ENCODE measurements at places on chromosomes 11 and 22.

GRCh38 chr11:134082990-134083389 is 14.1 kb downstream of the JAM3 start:
- no peak for DNase-seq

- DNase-seq: no peak
These were observed 35.4 kb upstream of the IGSF9B start for GRCh38 chr11:133992121-133992520.

DNA sequence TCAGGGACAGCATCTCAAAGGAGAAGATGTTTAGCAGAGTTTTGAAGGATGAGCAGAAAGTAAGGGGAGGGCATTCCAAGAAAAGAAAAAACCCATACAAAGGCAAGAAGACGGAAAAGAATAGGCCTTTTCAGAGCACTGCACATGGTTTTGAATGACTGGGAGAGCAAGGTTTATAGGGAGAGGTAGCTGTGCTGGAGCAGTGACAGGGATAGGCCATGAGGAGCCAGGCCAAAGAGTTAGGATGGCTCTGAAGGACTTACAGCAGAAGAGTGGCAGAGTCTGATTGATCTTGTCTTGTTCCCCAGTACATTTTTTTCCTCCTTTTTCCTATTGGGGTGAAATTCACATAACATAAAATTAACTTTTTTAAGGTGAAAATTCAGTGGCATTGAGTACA is 55.8 kb upstream of the PAK1 start:
- no peak for DNase-seq

GRCh38 chr22:46774253-46774979 is 12.0 kb downstream of the TBC1D22A start:
- no peak for DNase-seq

- no peak for DNase-seq
These were observed 695.9 kb downstream of the TBC1D22A start for GRCh38 chr22:47458348-47458747.

DNA sequence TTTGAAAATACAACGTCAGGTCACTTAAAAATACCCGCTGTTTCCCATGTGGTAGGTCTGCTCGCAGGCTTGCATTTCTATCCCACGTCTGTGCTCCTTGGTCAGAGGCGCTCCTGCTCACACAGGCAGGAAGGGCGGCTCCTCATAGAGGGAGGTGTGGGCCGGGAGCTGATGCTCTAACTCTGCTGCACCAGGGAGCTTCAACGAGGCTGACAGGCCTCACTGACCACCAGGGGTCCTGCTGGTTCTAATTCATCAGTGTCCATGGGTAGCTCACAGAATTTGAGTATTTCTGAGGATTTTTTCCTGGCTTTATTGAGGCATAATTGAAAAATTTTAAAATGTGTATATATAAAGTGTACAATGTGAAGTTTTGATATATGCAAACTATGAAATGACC is 68.5 kb downstream of the PIWIL3 start:
- DNase-seq: no peak

DNA sequence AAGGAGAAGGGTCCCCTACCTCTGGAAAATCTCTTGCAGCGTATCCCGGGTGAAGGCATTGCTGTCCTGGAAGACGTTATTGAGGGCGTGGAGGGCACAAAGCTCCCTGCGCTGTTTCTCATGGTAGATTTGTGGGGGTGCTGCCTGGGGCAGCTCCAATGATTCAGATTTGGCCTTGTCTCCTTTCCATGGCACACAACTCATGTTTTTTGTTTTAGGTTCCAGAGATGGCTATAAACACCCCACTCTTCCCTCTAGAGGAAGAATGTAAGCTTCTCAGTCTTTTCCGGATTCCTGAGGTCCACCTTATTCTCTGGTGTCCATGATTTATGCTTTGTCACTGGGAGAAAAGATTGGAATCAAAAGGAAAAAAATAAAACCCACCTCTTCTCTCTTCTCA is 959 bp downstream of the JOSD1 start:
- DNase-seq: no peak

- no peak for DNase-seq
These were observed 203.6 kb upstream of the CHORDC1 start for GRCh38 chr11:90426442-90426841.

- DNase-seq: no peak
These were observed 29.1 kb upstream of the KRTAP5-6 start for GRCh38 chr11:1667906-1668305.

DNA sequence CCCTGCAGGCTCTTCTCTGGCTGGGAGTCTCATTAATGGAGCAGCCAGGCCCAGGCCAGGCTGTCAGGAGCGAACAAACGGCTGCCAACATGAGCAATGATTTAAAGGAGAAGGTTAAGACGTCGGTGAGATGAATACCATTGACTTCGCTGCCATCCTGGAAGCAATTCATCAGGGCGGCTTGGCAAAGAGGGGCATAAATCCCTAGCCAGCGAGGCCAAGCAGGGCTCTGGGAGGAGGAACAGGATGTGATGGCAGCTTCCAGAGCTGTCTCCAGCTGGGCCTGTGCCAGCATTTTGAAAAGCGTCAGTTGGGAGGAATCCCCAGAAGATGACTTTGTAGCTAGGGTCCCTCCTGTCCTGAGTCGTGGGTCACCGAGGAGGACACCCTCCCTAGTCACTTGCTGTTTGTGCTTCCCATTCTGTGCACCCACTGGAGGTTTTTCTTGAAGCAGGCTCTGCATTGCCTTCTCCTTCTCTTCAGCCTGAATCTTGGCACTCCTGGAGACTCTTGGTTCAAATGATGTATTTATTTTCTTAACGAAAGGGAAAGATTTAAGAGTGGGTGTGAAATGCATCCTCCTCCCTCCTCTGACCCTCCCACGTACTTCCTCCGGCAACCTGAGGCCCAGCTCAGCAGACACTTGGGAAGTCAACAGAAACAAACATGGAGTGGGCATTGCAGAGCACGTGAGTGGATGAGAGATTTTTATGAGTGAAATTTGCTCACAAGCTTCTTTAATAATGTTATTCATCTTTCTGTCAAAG is 476.3 kb upstream of the CADM1 start:
- DNase-seq: peak; percentile 60

- no peak for DNase-seq
These were observed 32.9 kb downstream of the FAT3 start for GRCh38 chr11:92257536-92257935.

- DNase-seq: no peak
These were observed 53.2 kb downstream of the TSPAN18 start for GRCh38 chr11:44779736-44780520.

GRCh38 chr11:86047275-86047991 is 21.5 kb downstream of the PICALM start:
- DNase-seq: no peak

- DNase-seq: no peak
These were observed 75.9 kb upstream of the NUP50 start for GRCh38 chr22:45087802-45088201.

GRCh38 chr22:32801537-32802236 is at the start of gene TIMP3:
Gene TIMP3, plus strand, starts transcription at chr22:32801705. Its CDS starts 297 bp downstream, at chr22:32802002.
- peak; percentile 48 for DNase-seq

GRCh38 chr22:22812031-22812905 is 75.3 kb upstream of the IGLL5 start:
- no peak for DNase-seq

DNA sequence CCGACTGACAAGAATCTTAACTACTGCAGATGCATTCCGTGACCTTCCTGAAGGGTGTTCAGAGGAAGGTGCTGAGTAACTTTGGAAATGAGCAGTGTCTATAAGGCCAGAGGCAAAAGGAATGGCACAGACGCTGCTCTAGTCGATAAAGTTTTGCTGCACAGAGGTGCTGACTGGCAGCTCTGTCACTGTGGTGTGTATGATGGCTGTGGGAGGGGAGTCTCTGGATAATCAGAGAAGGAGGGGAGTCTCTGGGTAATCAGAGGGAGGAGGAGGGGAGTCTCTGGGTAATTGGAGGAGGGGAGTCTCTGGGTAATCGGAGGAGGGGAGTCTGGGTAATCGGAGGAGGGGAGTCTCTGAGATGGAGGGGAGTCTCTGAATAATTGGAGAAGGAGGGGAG is 18.4 kb downstream of the PTDSS2 start:
- no peak for DNase-seq

DNA sequence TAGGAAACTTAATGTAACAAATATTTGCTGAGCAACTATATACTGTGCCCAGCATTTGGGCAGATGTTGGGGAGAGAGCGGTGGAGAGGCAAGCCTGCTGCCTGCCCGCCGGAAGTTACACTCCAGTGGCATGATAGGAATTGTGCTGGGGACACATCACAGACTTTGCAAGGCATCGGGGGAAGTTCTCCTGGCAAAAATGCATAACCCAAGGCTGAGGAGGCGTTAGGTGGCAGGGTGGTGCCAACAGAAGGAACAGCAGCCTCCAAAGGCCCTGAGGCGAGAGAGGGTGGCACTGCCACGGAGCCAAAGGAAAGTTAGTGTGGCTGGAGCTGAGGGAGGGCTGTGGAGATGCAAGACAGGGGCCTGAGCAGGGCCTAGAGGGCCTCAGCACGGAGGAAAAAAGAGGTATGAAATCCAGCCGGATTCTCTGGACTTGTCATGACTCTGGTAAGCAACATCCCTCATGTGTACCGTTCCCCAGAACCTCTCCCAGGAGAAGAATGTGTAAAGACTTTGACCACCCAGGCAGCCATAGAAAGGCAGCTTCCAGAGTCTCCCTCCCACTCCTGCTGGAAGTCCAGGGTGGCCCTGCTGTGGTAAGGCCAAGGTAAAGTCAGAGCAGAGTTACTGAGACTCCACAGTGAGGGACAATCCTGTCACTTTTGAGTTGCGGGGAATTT is 76.1 kb upstream of the RAB1B start:
- no peak for DNase-seq

- no peak for DNase-seq
These were observed 5.2 kb downstream of the ACP2 start for GRCh38 chr11:47243454-47243853.

DNA sequence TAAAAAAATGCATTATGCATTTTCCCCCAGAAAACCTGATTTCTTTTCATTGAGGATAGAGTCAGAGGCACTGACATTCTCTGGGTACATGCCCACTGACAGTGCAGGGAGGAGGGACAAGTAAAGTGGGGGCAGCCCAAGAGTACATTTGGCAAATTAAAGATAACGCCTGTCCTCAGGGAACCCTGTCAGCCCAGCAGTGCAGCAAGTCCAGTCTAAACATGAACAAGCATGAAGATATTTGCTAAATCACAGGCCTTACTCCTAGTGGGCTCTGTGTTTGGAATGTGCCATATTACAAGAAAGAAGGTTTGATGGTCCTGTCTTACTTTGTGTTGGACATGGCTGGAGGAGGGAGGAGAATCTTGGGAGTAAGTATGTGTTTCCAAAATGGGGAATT is 37.9 kb downstream of the AMOTL1 start:
- DNase-seq: no peak

DNA sequence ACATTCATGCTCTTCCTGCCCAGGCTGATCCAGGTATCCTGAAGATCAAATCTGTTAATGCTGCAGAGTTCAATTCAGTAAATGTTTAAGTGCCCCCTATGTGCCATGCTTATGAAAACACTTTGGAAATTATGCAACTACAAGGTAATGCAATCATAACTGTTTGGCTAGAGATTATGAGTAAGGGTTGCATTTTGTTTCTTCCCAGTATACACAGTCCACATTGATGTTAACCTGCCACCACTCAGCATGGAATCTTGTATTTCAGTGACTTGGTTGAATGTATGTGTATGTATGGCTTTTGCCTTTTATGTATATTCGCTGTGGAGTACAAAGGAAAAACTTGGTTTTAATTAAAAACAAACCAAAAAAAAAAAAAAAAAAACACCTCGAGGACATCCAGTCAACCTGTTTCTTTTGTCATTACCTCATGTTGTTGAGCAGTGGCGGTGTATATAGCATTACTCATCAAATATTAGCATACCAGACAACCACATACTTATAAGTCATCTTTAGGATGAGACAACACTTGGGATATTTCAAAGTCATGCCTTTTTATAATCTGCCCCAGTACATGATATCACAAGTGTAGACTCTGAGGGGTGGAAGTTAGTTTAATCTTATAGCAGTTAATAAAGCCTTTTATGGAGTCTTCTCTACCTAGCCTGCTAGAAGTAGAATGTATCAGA is 86.1 kb upstream of the HORMAD2 start:
- DNase-seq: no peak

- no peak for DNase-seq
These were observed 615.6 kb downstream of the TBC1D22A start for GRCh38 chr22:47377926-47378560.

DNA sequence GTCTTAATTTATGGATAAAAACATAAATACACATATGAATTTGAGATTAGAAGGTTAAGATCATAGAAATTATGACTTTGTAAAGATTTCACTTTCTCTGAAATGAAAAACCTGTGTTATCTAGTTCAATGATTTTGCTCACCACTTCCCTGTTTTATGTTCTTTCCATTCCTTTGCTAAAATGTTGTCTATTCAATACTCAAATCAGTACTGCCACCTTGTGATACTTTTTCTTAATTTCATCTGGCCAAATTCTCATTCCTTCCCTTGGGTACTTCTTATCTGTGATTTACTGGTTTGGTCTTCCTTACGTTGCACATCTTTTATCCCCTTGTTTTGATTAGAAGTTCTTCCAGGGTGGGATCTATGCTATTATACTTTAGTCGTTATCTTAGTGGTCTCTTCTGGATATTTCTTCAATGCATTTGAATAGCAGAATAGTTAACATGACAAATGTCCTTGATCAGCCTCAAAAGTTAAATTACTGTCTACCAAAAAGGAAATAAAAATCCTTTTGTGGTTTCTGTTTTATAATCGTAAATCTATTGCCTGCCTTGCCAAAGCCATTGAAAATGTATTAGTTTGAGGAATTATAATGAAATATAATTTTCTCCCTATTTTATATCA is 197.0 kb downstream of the PGR start:
- DNase-seq: peak; percentile 2

- no peak for DNase-seq
These were observed 112.8 kb downstream of the ABTB2 start for GRCh38 chr11:34245041-34245440.

DNA sequence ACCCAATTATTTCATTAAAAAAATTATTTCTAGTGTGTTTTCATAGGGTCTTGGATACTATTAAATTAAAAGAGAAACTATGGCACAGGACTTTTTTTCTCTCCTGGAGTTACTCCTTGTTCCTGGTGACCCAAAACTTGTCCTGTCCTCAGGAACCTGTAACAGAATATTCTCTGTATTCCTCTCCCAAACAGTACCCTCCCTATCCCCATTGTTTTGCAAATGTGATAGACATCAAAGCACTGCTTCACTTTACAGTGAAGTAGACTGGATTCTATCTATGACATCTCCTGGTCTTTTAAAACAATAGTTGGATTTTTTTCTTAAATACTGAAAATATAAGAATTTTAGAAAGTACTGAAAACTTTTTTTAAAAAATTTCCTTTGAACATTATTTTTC is 37.2 kb downstream of the FAR1 start:
- DNase-seq: no peak

DNA sequence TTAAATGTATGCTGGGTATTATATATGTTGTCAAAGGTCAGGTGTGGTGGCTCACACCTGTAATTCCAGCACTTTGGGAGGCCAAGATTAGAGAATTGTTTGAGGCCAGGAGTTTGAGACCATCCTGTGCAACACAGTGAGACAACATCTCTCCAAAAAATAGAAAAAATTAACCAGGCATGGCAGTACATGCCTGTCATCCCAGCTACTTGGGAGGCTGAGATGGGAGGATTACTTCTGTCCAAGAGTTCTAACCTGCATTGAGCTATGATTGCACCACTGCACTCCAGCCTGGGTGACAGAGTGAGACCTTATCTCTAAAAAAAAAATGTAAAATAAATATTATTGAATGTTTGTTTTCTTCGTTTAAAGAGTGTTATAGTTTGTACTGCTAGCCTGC is 11.3 kb upstream of the OR6X1 start:
- no peak for DNase-seq
